Stimulated activated CD4-positive, alpha-beta T cell treated with anti-CD3 and anti-CD28 coated beads, TNF-alpha, amount 100 ng/mL, for 4 hours (primary cell): ENCODE measurements at places on chromosomes 6 and 20.

DNA sequence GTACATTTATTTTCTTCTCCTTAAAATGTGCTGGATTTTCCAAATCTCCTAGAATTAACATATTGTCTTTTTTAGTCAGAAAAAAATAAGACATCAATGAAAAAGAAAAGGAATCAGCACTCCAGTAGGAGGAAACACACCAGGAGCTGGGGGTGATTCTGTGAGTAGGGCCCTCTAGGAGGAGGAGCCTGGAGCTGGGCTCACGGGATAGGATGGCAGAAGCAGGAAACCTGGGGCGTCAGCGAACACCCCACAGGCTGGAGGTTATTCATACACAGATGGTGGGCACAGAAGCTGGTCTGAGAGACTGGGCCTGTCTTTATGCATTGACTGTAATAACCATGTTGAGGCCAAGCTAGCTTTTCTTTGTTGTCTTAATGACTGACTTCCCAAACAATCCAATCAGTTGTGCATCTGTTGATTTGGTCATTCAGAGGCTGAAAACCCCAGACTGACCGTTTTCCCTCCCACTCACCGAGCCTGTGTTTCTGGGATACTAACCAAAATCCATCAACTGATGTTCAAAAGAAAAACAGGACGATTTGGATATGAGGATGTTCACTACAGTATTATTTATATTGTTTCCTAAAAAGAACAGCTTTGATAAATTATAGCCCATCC, 53.1 kb downstream of the CPNE5 start:
- no peak for DNase-seq

DNA sequence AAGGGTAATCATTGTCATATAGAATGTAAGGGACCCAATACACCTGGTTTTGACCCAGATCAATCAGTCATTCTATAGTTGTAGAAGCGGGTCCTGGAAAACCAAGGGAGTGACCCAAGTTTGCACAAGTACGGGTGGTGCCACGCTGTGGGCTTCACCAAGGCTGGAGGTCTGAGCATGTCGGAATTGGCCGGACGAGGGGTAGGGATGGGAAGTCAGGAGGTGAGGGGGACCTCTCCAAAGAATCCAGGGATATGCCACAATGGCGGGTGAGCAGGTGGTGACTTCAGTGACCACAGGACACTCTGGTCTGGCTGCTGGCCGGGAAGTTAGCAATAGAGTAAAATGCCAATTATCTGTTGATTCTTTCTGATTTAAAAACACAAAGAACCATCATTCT, 186.6 kb upstream of the FOXQ1 start:
- no peak for DNase-seq

- DNase-seq: no peak
These were observed 55.7 kb downstream of the PCSK2 start for GRCh38 chr20:17282501-17282900.

GRCh38 chr6:83221889-83222479, 28.8 kb downstream of the RWDD2A start:
- no peak for DNase-seq

- no peak for DNase-seq
These were observed 177.6 kb downstream of the MAFB start for GRCh38 chr20:40511478-40511877.

DNA sequence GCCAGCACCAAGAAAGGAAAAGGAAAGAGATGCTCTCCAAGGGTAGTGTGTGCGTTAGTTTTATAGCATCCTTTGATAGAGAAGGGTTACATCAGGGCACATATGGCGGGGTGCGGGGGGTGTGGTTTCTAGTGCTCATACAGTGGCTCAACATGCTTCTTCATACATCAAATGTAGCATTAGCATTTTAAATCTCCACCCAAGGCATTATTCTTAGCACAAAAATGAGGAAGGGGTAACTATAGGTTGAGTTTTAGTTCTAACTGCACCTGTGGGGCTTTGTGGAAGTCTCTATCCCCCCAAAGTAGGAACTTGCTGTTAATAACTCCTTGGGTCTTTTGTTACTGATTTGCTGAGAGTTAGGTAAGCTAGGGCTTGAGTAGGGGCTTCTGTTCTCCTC, 89.3 kb downstream of the CEP57L1 start:
- DNase-seq: no peak

DNA sequence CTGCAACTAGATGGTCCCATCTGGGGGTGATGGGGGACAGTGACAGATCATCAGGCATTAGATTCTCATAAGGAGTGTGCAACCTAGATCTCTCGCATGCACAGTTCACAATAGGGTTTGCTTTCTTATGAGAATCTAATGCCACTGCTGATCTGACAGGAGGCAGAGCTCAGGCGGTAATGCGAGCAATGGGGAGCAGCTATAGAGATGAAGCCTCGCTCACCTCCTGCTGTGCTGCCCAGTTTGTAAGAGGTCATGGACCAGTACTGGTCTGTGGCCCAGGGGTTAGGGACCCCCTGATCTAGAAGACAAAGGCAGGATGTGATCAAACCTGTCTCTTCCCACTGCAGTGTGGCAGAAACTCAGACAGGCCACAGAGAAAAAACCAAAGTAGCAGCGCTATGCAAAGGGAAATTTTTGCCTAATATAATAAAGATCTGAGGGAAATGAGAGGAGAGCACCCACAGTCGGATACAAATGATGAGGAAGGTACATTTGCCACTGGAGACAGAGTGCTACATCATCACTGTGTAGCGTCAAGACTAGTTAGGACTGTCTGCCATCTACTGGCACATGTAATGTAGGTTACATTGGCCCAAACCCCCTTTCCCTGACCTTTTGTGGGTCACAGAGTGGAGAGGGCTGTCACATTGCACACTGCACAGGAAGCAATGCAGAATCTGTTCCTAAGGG, 4.1 kb upstream of the LY86 start:
- no peak for DNase-seq

DNA sequence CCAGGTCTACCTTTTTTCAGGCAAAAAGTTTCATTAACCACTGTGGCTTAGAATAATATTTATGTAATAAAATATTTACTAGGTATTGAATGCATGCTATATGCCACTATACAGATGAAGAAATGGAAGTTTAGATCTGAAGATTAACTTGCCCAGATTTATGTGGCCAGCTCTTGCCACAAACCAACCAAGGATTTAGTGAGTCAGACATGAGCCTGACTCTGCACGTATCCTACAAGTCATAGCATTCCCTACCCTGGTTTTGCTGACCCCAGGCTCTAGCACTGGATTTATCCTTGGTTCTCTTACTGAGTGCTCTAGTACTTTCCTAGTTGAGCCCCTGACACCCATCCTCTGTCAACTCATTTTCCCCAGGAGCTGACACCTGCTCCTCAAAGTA, 75.4 kb downstream of the ANKEF1 start:
- no peak for DNase-seq

DNA sequence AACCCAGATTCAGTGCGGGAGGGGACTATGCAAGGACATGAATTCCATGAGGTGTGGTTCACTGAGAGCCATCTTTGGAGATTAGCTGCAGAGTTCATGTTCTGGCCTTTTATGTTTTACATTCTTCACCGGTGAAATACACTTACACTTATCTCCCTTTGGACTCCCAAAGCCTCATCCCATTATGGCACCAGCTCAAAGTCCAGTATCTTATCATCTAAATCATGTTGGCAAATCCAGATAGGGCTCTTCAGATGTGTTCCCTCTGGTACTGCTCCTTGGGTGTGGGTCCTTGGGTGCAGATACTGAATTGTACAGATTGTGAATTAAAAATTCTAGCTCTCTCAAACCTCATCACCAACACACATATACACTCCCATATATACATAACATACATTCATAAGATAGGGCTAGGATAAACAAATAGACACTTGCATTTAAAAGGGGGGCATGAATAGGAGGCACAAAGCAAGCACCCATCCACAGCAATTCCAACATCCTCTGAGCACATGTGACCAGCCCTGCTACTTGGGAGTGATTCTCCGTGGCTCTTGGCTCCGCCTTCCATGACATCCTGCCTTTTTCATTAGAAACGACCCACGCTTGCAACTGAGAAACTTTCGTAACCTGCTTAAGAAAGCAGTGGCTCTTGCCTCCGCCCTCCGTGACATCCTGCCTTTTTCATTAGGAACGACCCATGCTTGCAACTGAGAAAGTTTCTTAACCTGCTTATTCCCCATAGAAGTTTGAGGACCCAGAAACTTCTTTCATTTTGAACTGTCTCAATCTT, 53.6 kb upstream of the LRRC1 start:
- DNase-seq: peak; percentile 7

DNA sequence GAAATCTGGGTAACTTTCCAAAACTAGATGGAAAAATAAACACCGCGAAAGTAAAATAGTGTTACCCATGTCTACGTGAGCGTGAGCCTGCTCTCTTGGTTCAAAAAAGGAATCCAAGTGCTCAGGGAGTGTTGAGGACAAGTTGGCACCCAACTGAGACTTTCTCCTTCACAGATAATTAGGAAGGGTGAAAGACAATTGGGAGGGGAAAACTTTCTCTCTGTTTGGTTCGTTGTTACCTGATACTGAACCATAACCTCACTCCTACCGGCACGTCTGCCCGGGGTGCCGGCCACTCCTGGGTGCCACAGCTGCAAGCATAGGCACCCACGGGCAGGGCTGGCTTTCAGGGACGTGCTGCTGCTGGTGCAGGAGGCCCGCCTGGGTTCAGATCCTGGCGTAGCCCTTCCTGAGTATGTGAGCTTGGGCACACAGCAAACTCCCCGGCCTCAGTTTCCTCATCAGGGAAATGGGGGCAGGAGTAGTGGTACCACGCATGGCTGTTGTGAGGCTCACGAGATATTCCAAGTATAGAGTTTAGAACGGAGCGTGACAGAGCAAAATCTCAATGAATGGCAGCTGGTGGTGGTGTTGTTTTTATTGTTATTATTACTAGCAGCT, 38.2 kb upstream of the PMEPA1 start:
- DNase-seq: no peak
